Stimulated activated CD4-positive, alpha-beta T cell treated with anti-CD3 and anti-CD28 coated beads, Interleukin-1b, Interleukin-23, amount 100 ng/mL, for 1 hour (primary cell): ENCODE measurements at places on chromosomes 7 and 10.

GRCh38 chr7:91636728-91637127, 243.8 kb downstream of the MTERF1 start:
- no peak for DNase-seq

DNA sequence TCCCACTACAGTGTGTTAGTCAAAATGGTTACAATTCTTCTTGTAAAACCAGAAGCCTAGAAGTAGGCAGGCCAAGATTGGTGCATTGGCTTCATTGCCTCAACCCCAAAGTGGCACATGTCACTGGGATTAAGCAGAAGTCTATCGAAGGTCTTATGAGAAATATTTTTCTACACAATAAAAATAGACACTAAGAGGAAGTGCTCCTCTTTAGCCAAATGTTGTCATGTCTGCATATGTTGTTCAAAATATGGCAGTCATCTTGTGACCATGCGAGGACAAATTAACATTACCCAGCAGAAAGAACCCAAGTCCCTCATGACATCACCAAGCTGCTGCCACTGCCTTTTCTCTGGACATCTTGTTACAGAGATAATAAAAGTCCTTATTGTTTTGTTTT, 6.3 kb upstream of the NSMCE4A start:
- no peak for DNase-seq

GRCh38 chr10:113732160-113732881, 19.2 kb upstream of the PLEKHS1 start:
- no peak for DNase-seq

- DNase-seq = no peak
Measured at GRCh38 chr10:63320683-63321082, 145.1 kb downstream of the JMJD1C start.

GRCh38 chr7:120864141-120864900, 6.4 kb upstream of the TSPAN12 start:
- no peak for DNase-seq

DNA sequence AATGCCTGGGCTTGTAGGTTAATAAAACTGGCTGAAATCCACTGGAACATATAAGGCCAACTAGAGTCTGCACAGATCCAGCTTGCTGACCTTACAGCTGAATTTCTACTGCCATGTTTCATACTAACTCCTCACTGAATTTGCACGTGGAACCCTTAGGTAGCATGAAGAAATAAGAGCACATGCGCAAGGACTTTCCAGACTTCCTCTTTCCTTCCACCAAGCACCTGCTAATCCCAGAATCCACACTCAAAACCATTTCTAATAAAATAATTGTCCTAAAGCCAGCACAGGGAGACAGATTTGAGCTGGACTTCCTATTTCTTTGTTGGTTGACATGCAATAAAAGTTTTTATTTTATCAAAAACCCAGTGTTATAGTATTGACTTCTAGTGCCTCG, 46.8 kb downstream of the NPVF start:
- no peak for DNase-seq

GRCh38 chr7:55308186-55308929, 56.8 kb upstream of the LANCL2 start:
- DNase-seq = no peak

- no peak for DNase-seq
Measured at GRCh38 chr7:147829016-147829415, 761.5 kb upstream of the C7orf33 start.

DNA sequence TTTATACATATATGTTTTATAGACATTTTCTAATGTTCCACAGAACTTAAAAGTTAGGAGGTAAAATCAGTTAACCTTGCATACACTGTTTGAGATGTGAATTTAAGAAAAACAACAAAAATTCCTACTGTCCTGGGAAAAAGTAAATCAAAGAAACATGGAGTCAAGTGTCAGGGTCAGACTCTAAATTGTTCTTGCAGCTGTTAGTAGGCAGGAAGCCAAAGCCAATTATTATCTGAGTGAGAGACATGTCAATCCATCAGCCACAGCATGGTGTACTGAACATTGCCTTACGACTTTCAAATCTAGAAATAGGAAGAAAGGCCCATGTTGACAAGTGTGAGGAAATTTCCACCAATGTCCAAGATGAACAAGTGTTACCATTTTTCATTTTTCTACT, 461.2 kb upstream of the MBL2 start:
- DNase-seq = no peak

GRCh38 chr7:2289111-2289586, 25.1 kb downstream of the SNX8 start:
- no peak for DNase-seq

GRCh38 chr7:153567426-153567825, 484.8 kb upstream of the DPP6 start:
- DNase-seq = no peak

- DNase-seq = no peak
Measured at GRCh38 chr7:33903791-33904680, 1.3 kb upstream of the BMPER start.

GRCh38 chr10:77290528-77291155, 347.0 kb downstream of the KCNMA1 start:
- no peak for DNase-seq

DNA sequence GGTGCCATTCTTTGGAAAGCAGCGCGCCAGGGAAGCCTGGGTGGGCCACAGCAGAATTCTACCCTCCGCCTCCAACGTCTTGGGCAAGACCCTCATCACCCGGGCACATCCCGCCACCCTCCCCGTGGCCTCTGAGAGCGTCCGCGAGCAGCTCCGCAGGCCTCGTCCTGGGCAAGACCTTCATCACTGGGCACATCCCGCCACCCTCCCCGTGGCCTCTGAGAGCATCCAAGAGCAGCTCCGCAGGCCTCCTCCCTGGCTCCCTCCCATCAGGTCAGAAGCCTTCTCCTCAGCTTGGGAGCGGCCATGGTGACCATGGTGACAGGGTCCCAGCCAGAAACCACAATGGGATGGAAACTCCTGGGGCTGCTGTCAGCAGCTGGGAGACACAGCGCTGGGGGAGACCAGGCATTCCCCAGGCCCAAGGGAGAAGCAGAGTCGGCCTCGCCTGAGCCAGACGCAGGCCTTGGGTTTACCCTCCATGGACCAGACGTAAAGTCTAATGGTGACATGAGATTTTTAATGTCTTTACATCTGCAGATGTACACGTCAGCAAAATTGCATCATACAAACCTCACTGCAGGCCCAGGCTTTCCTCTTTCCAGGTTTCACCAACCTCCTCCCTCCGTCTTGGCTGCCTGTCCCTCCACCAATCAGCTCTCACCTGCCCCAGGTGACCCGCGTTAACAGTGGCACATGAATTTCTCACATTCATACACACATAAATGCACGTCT, 55.1 kb upstream of the PPP2R2D start:
- DNase-seq = no peak

DNA sequence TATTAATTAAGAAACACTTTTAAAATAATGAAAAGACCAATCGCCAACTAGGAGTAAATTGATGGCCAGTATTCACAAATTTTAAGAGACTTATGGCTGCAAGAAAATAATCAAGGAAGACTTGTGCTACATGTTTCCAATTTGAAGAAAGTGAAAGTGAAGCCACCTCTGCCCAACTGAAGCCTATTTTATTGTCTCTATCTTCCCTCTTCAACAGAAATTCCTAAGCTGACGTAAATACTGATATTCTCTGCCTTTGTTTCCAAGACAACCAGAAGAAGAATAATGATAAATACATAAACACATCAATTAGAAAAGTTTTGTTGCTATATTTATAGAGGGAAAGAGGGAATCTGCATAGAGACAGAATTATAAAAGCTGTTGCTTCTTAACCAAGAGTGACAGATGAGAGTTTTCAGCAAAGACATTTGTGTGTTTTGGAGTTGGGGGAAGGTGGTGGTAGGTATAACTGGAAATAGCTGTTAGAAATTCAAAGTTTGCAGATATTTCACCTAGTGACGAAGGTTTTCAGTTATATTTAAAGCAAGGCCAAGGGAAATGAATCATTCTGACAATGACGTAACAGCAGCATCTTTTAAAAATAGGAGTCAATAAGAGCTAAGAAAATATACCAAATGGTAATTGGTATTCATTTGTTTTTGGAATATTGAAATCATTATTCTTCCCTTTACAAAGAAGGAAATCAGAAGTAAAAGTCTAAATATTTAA, 576.6 kb upstream of the SORCS1 start:
- DNase-seq = no peak

DNA sequence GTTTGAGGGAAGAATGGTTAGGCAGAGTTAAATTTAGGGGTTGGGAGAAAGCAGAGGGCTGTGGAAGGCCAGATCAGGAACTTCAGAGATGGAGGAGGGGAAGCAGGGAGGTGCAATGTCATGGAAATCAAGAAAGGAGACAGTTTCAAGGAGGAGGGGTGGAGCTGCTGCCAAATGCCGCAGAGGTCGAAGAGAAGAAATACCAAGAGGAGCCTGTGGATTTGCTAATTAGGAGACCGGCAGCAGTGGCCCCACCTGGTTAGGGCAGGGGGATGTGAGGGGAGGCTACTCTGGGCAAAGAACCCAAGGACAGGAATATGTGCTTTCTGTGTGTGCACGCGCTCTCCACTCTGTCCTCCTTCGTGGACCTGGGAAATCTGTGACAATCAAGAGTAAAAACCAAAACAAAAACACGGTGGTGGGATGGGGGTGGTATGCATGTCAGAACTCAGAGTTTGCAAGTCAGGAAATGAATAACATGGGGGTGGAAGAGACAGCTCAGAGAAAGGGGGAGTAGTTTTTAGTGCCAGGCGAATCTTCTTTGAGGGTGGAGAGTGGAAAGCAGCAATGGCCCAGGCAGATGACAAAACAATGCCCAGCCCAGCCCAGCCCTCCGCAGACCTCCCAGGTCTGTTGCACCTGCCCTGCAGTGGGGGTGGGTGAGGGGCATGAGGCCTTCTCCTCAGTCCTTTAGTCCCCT, 102.9 kb upstream of the PAX2 start:
- no peak for DNase-seq

GRCh38 chr7:1460821-1461645, 1.8 kb upstream of the MICALL2 start:
- no peak for DNase-seq

GRCh38 chr7:113118074-113118959, at the start of gene SMIM30:
SMIM30 (minus strand) TSS chr7:113118554; CDS start chr7:113117578, 976 bp downstream.
- peak; percentile 73 for DNase-seq

DNA sequence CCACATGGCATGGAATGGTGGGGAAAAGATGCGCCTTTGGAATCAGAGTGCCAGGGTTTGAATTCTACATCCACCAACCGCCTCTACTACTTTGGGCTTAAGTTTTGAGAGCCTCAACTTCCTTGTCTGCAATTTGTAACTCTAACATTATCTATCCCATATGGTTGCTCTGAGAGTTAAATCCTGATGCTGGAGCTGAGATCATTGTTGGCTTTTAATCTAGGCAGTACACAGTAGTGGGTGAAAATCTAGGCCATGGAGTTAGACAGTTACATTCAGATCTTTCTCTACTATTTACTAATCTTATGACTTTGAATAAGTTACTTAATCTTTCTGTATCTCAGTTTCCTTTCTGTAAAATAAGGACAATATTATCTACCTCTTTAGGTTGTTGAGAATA, 149.7 kb upstream of the AOAH start:
- DNase-seq = no peak

GRCh38 chr10:25531457-25532061, 356.8 kb downstream of the GPR158 start:
- DNase-seq = no peak

GRCh38 chr10:127278001-127278400, 81.6 kb upstream of the INSYN2A start:
- DNase-seq = no peak

- DNase-seq = no peak
Measured at GRCh38 chr10:81866753-81867152, 8.2 kb upstream of the NRG3 start.

- DNase-seq = no peak
Measured at GRCh38 chr7:155795401-155795800, 16.9 kb downstream of the SHH start.

GRCh38 chr7:116230191-116231005, 20.1 kb downstream of the TES start:
- DNase-seq = no peak

- no peak for DNase-seq
Measured at GRCh38 chr7:18345641-18346234, 149.8 kb upstream of the HDAC9 start.

DNA sequence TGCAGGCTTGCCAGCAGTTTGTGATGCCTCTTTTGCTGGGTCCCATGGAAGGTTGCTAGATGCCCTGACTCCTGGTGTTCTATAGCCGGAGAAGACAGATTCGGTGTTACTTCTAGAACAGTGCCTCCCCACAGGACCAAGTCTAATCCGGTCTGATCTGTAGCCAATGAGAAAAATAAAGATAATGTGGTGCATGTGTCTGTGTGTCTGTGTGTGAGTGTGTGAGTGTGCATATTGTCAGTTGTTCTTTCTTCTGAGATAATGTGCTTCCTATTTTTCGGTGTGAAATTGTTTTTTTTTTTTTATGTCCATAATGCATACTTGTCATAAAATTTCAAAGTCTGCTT, 29.7 kb upstream of the ZNRF2 start:
- DNase-seq = no peak

GRCh38 chr7:82390936-82391335, 52.6 kb downstream of the CACNA2D1 start:
- DNase-seq = no peak

DNA sequence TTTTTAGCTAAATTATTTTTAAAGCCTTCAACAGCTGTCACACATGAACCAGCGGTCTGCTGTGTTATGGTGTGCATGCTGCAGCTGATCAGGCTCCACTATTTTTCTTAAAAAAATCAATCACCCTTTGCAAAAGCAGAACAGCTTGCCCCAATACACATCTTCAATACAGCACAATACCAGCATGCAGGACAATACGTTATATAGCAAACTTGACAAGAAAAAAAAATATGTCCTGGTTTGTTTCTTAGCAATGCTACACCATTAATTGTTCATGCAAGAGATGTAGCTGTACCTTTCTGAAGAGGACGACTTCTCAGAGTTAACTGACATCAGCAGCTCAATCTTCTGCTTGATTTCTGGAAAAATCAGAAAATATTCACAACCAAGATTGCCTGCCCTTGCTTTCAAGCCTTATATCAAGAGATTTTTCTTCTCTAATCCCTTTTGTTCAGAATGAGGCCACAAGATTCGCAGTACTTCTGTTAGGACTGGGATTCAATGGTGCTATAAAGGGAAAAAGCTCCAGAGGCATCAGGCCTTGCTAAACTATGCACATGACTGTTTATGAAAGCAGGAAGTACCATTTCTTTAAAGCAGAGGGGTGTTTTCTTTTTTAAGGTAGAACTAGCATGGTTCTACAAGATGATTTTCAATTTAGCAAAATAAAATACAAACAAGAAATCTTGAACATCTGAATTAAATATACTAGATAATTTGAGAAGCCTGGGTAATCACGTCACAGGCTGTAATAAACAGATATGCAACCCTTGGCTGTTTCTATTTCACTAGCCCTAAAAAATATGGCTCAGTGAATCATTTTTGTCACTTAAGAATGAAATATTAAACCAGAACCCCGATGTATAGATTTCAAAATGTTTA, 120.0 kb downstream of the SRPK2 start:
- no peak for DNase-seq

GRCh38 chr10:86299562-86299961, 67.0 kb downstream of the GRID1 start:
- no peak for DNase-seq
